ENCODE measurements at places on chromosomes 5 and 9.

DNA sequence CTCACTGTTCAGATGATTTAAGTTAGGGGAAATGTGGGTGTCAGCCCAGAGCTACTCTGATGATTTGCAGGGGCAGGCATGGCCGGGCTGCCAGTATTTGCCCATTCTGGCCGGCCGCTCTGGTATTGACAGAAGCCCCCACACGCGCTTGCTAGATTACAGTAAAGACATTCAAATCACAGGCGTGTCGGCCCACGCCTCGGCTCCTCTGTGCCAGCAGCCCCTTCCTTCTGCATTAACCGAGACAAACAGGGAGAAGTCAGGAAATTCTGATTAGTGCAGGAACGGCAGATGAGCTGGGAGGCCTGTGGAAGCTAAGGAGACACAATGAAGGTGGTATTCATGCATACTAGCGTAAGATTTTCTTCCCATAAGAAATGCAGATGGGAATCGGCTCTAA, 113.3 kb downstream of the CRB2 start:
- no peak for DNase-seq

- DNase-seq = peak; percentile 30
Observed at GRCh38 chr9:36935332-36935731, 98.7 kb downstream of the PAX5 start.

DNA sequence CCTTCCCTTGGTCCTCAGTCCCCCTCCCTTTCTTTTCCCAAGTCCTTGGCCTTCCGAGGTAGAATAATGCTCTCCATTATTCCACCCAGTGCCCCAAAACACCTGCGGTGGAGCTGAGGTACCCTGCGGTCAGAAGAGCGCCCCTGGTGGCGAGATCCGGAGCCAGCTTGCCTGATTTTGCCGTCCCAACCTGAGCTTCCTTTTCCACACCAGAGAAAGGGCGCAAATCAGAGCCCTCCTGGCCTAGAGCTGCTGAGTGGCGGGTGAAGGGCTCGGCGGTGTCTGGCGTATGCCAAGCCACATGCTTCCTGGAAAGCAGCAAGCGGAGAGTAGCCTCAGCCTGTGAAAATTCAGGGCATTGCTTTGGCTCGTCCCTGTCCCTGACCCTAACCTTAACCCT, 21.1 kb upstream of the CARTPT start:
- DNase-seq = no peak

DNA sequence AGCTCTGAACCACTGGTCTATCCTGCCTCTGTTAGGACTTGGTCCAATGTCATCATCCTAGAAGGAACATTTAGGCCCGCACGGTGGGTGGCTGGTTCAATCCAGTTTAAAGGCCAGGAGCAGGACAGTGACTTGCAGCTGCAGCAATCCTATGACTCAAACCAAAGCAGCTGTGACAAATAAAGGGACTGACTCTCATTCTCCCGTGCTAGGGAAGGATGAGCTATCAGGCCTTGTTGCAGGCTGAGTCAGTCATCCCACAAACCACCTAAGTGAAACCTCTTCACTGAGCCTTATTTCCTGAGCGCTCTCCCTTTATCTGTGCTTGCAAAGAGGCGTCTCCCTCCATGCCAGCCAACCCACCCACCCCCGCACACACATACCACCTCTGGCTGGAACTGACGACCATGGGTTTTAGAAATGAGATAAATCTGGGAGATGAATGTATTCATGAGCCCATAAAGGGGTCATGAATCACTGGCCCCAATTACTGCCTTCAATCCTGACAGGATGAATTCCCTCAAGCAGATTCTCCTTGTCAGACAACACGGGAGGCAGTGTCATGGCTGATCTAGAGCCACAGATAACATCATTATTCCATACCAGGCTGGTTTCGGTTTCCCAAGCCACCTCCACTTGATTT, 93.4 kb downstream of the KCNIP1 start:
- peak; percentile 86 for DNase-seq

DNA sequence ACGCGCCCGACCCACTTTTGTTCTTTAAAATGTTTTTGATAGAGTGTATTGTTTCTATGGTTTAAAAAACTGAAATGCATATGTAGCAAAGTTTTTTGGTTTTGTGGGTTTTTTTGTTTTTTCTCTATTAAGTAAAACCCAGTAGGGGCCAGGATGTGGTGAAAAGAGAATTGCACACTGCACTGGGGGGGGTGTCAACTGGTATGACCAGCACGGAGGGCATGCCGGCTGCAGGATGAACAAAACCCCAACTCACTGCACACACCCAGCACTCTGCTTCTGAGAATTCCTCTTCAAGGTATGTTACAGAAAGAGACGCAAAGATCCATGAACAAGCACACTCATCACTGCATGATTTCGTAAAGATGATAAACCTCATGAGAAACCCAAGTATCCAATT, 75.0 kb downstream of the STK10 start:
- DNase-seq = peak; percentile 93

GRCh38 chr5:163079618-163080017, 357.8 kb upstream of the CCNG1 start:
- DNase-seq = peak; percentile 2

GRCh38 chr5:56816546-56817081, 1.3 kb downstream of the MAP3K1 start:
- peak; percentile 78 for DNase-seq

GRCh38 chr5:66529182-66529581, 67.0 kb upstream of the MAST4 start:
- DNase-seq = no peak

DNA sequence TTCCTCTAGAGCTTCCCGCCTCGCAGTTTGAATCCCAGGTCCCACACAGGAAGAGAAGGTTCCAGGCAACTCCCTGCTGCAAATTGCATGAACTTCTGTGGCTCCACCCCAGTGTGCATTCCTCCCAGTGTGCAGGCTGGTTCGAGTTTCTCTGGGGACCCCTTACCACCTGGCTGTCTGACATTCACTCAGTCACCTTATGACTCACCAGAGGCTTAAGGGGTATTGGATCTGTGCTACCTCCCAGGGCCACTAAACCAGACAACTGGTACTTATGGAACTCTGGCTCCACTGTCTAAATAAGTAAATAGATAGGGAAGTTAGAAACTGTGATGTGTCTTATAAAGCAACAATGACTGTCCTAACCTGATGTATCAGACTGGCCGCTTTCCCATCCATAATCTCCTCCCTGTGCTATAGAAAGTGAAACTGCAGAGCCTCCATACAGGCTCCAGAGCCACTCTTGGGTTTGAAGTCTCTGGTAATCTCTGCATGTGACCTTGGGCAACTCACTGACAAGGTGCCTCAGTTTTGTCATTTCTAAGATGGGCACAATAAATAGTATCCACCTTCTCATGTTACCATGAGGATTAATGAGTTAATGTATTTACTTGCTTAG, 720.6 kb downstream of the SEMA5A start:
- DNase-seq = no peak

- DNase-seq = no peak
Observed at GRCh38 chr9:89448821-89449220, 49.1 kb downstream of the SEMA4D start.

DNA sequence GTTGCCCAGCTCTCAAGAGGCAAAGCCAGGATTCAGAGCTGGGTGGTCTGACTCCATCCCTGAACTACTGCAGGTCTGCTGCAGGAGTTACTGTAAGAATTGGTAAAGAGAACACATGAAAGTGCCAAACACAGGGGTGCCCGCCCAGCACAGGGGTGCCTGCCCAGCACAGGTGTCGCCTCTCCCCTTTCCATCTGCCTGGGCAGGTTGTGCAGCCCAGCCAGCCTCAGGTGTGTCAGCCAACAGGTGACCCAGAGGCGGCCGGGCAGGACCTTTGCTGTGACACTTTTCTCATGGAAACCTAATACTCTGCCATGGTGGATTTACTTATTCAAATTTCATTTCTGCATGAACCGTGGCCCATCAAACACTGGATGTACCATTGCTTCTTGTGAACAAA, 289.7 kb upstream of the IRX4 start:
- DNase-seq = no peak

DNA sequence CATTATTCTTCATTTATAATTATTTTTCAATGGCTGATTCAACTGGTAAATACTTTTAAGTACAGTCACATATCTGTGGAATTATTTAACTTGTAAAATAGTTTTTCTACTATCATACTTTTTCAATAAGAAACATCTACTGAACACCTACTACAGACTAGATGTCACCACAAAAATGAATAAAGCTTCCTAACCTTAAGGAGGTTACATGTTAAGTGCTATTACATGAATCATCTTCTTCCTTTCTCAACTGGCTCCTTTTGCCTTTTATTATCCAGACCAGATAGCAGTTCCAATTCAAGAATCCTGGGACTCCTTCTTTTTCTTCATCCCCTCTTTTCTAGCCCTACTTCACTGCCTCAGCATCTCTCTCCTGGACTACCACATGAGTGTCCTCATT, 4.7 kb downstream of the PGGT1B start:
- no peak for DNase-seq

GRCh38 chr5:77777281-77777892, 1.2 kb upstream of the TBCA start:
- DNase-seq = no peak

GRCh38 chr5:139896718-139897117, 101.1 kb downstream of the PSD2 start:
- DNase-seq = no peak

DNA sequence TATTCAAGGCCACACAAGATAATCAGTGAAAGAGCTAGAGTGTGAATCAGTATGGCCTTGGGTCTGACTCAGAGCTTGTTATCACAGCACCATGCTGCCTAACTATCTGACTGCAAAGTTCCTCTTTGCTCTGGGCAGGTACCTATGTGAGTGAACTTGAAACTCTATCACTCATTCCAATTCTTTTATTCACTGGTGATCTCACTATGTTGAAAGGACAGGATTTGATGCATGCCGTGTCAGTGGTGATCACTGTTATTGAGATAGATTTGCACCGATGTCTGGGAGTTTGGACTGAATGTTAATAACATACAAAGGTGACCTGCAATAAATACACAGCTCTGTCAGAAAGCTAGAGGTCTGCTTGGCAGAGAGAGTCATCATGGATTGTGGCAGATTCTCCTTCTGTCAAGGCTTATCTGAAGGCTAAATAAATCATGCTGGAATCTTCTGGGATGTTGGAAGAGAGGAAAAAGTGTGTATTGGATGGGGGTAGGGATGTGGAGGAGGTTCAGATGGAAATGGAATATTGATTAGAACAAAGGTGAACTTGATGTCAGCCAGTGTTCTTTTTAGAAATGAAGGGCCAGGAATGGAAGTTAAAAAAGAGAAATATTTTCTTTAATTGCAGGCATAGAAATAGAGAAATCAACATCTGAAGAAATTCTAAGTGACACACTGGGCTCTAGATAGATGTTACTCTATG, 91.8 kb upstream of the TNC start:
- DNase-seq = peak; percentile 82

GRCh38 chr5:74313896-74314295, 326.6 kb downstream of the ENC1 start:
- DNase-seq = no peak

DNA sequence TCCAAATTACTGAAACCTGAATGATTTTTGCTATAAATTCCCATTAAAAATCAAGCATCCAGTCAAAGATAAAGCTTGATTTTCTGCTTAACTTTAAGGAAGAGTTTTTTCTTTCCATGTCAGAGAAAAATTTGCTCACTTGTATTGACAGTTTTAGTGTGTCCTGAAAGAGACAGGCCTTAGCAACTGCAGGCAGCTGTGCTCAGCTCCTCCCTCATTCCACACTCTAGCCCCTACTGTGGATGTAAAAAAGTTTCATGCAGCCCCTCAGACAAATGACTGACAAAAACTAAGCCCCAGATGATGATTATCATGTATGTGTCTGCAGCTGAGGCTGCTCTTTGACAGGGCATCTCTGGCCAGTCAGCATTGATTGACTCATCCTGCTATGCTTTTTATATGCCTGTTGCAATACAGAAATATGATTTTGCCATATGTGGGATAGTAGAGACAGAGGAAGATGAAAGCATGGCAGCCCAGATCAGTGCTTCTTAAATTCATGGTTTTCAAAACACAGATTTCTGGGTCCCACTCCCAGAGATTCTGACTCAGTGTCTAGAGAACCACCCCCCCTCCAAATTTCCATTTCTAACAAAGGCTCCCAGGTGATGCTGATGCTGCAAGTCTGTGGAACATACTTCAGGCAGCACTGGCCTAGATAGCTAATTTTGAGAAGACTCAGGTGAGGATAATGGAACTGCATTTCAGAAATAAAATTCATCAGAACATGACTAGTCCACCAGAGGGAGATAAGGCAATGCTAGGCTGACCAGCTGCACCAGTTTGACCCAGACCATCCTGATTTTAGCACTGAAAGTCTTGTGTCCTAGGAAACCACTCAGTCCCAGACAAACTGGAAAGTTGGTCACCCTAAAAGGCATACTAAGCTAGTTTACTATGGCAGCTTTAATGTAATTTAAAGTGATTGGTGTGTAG, 298.7 kb upstream of the KCNN2 start:
- no peak for DNase-seq

DNA sequence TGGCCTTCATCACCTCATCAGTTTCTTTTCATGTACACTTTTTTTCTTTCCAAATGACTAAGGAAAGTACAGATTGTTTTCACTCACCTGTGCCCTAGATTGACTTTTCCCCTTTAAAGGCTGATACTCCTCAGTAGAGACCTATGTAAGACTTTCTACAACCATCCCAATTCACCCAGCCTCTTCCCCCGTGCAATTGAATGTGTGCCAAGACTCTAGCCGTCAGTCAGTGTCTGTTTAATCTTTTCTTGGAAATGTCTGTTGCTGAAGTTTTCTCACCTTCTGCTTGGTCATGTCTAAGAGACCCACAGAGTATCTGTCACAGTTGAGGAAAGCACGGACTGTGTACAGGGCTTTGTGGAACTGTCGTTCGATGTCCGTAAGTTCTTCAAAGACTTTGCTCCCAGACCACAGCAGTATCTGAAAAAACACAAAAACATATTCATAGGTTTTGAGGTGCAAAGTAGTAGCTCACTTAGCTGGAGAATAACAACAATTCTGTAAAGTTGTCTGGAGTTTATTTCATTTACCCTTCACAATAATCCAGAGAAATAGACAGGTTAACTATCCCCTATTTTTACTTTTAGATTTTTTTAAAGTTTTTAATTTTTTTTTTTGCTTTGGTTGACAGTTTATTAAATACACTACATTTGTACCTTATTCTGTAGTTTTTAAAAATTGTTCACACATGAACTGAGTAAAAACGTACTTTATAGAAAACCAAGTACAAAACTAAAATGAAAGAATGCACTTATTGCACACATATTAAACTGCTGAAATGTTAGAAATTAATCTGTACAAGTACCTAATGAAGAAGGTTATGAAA, 13.6 kb downstream of the PDE6A start:
- no peak for DNase-seq

All from activated CD4-positive, alpha-beta T cell treated with anti-CD3 and anti-CD28 coated beads, Interleukin-2, Interleukin-6, amounts not matched to agents 100 ng/mL and 50 ng/mL, durations not matched to agents 16 hours and 8 hours (primary cell).